Brain microvascular endothelial cell (primary cell): ENCODE measurements at places on chromosomes 13 and 19.
A peak's percentile ranks its signal among the peaks of the same experiment; 100 is the strongest.

DNA sequence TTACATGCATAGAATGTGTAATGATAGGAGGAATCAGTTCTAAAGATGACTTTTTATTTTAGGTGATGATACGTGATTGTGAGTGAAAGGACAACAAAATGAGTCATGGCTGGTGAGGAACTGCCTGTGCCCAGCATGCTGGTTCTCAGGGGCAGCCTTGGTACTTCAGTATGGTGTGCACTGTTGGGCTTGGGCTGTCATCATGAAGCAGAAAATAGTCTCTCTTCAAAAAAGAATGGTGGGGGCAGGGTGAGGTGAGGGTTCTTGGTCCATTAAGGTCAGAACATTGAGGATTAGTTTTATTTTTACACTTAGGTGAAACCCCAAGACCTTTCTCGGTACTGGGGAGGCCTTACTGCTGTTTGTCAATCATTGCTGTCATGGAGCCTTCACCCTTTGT, 309.5 kb downstream of the MTUS2 start:
- no peak for DNase-seq

GRCh38 chr13:25112695-25113255, 16.8 kb downstream of the PABPC3 start:
- no peak for DNase-seq

GRCh38 chr19:29547361-29547960, 21.7 kb downstream of the VSTM2B start:
- DNase-seq = no peak

DNA sequence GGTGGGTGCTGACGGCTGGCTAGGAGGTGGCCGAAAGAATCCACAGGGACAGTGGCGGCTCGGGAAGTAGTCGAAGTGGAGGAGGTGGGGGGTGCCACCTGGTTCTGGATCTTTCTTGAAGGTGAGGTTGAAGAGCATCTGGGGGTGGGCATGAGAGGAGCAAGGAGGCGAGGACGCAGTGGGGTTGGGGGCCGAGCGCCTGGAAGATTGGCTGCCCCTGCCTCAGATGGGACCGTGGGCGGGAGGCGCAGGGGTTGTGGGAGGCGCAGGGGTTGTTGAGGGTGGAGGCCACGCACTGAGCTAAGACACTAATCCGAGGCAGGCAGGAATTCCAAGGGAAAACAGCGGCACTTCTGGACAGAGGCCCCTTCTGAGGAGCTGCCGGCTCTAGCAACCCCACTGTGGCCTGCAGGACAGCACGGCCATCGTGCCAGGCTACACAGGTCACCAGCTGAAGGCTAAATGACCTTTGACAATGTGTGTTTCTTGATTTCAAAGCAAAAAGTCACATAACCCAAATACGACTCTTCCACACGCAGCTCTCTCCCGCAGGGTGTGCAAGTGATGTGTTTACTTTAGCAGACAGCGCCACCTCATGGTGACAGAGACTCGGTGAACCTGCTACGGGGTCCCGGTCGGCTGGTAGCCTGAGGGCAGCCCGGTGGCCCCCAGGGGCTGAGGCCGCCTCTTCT, 44.1 kb upstream of the RANBP3 start:
- DNase-seq = peak; percentile 74

DNA sequence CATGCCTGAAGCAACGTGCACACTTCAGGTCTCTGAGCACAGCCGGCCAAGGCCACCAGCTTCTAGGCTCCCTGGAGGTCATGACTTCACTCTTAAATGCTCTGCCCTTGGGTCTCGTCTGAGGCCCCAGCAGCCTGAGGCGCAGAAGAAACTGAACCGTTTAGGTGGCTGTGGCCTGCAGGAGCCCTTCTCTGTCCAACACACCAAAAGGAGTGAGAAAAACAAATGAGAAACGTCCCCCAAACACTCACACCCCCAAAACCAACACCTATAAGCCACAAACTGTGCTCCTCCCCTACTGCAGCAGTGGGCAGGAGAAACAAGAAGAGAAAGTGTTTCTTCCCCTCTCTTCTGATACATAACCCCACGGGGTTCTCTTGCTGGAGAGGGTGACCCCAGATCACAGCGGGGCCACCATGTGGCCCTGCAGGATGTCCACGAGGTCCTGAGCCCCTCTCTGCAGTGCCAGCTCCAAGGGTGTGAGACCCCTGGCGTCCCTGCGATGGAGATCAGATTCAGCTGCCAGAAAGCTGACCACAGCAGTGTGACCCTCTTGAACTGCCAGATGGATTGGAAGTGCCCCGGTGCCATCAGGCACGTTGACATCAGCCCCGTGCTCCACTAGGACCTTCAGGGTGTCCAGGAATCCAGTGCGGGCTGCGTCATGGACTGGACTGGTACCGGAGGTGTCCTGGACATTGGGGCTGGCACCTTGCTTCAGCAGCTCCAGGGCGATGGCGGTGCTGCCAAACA, 1.0 kb upstream of the KRI1 start:
- no peak for DNase-seq

DNA sequence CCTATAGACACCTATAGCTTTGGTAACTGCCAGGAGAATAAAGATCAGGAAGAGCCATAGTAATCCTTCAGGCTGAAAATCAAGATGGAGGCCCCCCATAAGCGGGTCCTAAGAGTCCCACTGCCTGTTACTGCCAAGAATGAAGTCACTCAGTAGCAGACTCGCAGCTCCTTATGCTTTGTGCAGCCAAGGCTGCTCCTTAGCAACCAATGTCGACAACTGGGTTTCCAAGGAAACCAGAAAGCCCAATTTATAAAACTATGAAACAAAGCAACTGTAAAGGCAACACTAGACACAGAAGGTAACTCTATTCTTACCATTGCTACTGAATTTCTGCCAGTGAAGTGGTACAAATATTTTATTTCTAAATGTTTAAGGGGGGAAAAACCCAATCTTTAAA, 56.5 kb downstream of the DCLK1 start:
- DNase-seq = no peak

DNA sequence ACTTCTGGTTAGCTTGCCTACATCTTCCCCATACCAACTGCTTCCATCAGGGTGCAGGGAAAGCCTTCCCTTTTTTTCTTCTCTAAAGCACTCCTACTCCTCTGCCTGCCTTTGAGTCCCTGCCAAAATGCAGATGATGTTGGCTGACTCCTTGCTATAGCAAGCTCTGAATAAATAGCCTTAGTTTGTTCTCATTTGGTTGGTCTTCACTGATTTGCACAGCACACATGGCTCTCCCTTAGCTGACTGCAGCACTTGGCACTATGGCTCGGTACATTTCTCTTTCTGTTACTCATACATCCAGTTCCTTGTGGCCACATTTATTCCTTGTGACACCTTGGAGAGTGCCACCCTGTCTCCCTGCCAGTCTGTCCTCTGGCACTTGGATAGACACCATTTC, 249.8 kb downstream of the DCLK1 start:
- DNase-seq = no peak

DNA sequence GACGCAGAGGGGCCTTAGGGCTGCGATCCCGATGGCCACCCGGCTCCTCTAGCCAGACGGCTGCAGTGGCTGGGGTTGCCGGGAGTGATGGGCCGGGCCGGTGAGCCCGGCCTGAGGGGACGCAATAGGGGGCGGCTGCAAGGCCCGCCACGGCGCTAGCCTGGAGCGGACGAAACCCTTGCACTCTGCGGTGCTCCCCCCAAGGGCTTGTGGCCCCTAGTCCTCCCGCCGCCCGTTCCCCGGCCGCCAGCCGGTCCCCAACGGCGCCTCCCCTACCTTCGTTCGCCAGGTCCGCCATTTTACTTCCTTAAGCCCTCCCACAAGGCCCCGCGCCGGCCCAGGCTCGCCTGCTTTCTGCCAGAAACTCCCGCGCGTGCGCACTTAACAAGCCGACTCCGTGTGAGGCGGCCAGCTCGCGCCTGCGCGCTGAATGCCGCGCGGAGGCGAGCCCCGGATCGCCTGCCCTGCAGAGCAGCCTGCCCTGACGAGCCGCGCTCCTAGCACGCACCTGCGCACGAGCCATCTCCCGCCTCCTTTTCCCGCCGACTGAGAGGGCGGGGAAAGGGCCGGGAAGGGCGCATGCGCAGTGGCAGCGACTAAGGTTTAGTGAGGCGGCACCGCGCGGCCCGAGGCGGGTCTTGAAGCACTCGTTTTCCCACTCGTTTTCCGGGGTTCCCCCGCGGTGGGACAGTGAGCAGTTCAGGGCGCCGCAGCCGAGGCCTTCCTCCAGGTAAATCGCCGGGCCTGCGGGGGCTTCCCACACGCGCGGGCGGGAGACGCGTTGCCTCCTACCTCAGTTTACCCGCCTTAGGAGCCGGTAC, at the start of gene RANBP3:
Gene RANBP3, minus strand, starts transcription at position 356 of the 821 bp plus-strand sequence. Its CDS starts 58 bp downstream, at position 298.
- DNase-seq = peak; percentile 97

- peak; percentile 3 for DNase-seq
These were observed 738.2 kb downstream of the GPC5 start for GRCh38 chr13:92136449-92137155.

DNA sequence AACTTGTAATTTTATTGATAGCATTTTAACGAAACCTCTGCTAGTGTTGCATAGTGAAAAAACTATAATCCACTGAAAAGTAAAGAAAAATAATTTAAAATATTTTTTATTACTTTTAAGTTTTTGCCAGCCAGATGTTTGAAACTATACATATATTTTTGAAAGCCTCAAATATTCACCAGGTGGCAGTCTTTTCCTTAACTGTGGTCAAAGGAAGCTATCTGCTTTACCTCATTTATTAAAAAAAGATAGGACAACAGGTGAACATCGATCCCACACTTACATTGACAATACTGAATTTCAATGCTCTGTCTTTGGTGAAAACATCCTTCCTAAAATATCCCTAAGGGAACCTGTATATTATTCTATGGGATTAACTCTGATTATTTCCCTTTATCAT, 100.5 kb downstream of the TRPC4 start:
- no peak for DNase-seq

- DNase-seq = peak; percentile 66
These were observed 26.8 kb upstream of the ALOX5AP start for GRCh38 chr13:30708541-30708940.

DNA sequence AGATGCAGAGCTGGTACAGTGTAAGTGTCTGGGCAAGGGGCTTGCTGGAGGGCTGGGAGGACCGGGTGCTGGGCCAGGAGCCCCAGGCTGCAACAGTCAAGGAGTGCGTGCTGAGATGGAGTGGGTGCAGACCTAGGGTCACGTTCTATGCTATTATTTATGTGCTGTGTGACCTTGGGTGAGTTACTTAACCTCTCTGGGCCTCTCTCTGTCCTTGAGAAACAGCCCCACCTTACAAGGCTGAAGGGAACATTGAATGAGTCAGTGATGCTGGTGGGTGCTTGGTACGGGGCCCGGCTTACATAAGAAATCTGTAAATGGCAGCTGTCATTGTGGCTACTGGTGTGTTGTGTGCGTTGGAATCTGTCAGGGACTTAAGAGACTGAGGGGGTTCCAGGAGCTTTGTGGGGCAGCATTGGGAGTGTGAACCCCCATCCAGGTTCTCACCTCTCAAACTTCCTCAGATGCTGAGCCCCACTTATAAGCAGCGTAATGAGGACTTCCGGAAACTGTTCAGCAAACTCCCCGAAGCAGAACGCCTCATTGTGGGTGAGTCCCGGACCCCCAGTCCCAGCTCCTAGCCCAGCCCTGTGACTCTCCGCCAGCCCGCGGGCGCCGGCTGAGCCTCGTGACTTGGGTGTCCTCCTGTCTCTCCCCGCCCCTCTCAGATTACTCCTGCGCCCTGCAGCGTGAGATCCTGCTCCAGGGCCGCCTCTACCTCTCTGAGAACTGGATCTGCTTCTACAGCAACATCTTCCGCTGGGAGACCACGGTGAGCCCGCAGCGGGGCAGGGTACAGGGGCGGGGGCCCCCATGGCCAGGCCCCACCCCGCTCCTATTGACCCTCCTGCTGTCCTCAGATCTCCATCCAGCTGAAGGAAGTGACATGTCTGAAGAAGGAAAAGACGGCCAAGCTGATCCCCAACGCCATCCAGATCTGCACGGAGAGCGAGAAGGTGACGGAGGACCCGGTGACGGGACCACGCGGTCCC, 9.6 kb downstream of the GRAMD1A start:
- no peak for DNase-seq

DNA sequence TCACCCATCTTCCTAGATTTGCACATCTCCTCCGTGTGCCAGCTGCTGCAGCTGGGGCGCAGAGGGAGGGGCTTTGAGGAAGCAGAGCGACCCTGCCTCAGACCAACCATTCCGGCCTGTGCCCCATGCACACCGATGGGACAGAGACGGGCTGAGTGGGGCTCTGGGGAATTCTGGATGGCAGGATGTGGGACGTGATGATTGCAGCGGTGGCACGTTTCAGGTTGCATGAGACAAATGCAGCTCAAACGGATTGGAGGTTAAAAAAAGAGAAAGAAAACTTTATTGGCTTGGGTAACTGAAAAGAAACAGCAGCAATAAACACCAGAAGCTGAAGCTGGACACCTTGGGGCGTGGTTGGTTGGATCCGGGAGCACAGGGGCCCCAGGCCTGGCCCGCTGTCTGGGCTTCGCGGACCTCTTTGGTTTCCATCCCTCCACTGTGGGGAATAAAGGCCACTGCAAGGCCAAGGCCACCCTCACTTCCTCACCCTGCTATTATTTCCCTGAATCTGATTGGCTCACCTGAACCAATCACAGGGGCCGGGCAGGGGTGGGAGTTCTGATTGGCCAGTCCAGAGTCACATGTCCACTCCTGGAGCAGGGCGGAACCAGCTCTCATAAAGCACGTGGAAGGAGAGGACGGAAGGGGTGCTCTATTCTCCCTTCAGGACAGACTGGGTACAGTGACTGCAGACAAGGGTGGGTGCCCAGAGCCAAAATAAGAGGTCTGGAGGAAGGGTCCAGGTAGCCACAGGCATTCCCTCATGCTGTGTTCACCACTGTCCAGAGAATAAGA, 6.1 kb upstream of the ZNF787 start:
- no peak for DNase-seq

DNA sequence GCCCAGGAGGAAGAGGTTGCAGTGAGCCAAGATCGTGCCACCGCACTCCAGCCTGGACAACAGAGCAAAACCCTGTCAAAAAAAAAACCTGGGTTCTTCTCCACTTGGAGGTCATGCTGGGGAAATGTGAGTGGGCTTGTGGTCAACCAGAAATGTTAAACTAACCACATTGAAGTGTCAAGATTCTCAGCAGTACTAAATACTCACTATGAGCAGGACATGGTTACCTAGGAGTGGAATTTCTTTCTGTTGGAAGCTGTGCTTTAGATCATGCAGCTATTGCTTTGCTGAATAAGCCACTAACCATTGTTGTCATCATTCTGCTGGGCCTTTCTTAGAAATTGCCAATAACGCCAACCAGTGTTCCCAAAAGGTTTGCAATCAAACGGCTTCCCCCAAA, 253.3 kb upstream of the TSHZ3 start:
- no peak for DNase-seq

- no peak for DNase-seq
These were observed 802 bp downstream of the DMPK start for GRCh38 chr19:45781214-45782161.

- DNase-seq = no peak
These were observed 3.3 kb downstream of the ATP5F1D start for GRCh38 chr19:1244693-1245451.
